Activated T-helper 17 cell treated with anti-CD3 and anti-CD28 coated beads, Interleukin-2, amount 50 U/mL, for 72 hours (primary cell): ENCODE measurements at places on chromosomes 6 and 20. TPM values are rescaled to one million over a fixed set of nuclear protein-coding genes. Genes with fewer than 3 reads are reported as not detected.

Gene FKBP1C
- total RNA-seq, result 0.19 TPM

Gene INSM1
- not detected for total RNA-seq

DNA sequence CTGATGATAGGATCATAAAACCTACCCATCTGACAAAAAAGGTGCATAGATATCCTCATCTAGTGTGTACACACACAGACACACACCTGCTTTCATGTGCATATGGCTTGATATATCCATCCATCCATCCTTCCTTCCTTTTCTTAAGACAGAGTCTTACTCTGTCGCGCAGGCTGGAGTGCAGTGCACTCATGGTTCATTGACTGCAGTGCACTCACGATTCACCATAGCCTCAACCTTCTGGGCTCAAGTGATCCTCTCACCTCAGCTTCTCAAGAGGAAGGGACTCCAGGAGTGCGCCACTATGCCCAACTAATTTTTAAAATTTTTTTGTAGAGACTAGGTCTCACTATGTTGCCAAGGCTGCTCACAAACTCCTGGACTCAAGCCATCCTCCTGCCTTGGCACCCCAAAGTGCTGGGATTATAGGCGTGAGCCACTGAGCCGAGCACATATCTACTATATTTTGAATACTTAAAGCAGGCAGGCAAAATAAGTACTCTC, 27.1 kb downstream of the ADNP start:
- no peak for ATAC-seq

GRCh38 chr20:10916312-10916711, 242.5 kb upstream of the JAG1 start:
- ATAC-seq, result no peak

GRCh38 chr6:3504938-3505805, 48.3 kb upstream of the SLC22A23 start:
- no peak for ATAC-seq

GRCh38 chr20:23027721-23028120, 7.4 kb upstream of the SSTR4 start:
- ATAC-seq, result no peak
